ENCODE measurements at places on chromosomes 7 and 10. TPM values are rescaled to one million over a fixed set of nuclear protein-coding genes. Genes with fewer than 3 reads are reported as not detected.

The LRRD1 gene
- total RNA-seq: 0.05 TPM

DNA sequence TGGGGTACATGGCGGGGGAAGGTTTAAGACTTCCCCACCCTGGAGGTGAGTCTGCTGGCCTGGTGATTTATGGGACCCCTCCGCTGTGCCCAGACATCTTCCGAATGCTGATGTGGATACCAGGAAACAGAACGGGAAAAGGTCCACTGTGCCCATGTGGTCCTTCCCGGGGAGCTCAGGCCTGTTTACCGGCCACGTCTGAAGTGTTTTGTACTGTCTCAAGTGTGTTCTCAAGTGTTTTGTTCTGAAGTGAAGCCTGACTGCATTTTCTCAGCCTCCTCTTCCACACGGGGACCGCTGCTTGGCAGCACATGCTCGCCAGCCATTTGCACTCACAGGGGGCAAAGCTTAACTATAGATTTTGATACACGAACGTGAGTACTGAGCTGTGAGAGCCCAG lies 127.2 kb downstream of the TEX36 start:
- no peak for DNase-seq

The HOXA11 gene
- total RNA-seq: 5.8 TPM

GRCh38 chr7:97418312-97418711 lies 300.8 kb downstream of the SDHAF3 start:
- DNase-seq: no peak

GRCh38 chr10:35685402-35685801 lies 43.3 kb upstream of the FZD8 start:
- no peak for DNase-seq

DNA sequence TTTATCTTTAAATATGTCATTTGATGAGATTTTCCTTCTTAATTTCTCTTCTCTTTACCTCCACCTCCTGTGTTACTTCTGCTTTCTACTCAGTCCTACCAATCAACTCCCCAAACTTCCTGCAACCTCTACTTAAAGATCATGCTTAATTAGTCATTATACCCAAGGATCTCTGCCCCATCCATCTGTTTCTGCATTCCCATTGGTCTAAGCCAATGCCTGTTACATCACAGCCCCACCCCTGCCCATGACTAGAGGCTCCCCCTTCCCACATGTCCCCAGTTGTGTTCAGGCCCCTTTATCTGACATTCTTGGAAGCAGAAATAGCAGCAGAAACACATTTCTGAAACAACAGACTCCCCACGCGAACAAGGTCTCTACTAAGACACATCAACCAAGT lies 319.1 kb upstream of the NFE2L3 start:
- peak; percentile 81 for DNase-seq

GRCh38 chr7:131540491-131541162 lies 15.8 kb downstream of the PODXL start:
- no peak for DNase-seq

The CYP2E1 gene
- total RNA-seq: 0.03 TPM

GRCh38 chr7:50657341-50657873 lies 92.2 kb upstream of the DDC start:
- no peak for DNase-seq

- peak; percentile 31 for DNase-seq
Observed at GRCh38 chr7:11193131-11193867, 219.6 kb downstream of the PHF14 start.

The FAM149B1 gene
- total RNA-seq: 12.4 TPM

DNA sequence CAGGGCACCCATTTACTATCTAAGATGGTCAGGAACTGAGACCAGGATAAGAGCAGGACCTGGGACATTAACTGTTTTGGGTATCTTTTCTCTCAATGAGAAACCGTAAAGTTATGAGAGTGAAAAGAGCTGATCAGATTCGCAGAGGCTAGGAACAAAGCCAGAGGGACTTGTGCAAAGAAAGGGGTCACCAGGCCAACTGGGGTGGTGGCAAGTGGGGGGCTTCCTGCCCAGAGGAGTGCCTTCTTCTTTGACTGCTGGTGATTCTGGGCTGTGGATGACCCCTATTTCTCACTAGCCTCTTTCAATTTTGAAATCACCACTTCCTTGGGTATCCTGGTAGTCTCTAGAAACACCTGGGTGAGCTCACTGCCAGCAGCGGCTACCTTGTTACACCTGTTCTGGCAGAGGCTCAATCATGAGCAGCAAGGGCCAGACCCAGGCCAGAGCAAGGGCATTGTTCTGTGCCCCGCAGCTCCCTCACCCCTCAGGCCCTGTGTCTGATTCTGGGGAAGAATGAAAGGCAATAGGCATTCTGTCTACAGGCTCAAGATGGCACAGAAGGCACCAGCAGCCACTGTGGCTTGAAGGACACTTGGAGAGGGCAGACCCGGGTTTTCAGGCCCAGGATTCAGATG lies 999 bp downstream of the SFTPD start:
- no peak for DNase-seq

Measured in SJCRH30 (cell line).